H9 (cell line): ENCODE measurements at places on chromosomes 3 and 15. TPM values are rescaled to one million over a fixed set of nuclear protein-coding genes. Genes with fewer than 3 reads are reported as not detected.

DNA sequence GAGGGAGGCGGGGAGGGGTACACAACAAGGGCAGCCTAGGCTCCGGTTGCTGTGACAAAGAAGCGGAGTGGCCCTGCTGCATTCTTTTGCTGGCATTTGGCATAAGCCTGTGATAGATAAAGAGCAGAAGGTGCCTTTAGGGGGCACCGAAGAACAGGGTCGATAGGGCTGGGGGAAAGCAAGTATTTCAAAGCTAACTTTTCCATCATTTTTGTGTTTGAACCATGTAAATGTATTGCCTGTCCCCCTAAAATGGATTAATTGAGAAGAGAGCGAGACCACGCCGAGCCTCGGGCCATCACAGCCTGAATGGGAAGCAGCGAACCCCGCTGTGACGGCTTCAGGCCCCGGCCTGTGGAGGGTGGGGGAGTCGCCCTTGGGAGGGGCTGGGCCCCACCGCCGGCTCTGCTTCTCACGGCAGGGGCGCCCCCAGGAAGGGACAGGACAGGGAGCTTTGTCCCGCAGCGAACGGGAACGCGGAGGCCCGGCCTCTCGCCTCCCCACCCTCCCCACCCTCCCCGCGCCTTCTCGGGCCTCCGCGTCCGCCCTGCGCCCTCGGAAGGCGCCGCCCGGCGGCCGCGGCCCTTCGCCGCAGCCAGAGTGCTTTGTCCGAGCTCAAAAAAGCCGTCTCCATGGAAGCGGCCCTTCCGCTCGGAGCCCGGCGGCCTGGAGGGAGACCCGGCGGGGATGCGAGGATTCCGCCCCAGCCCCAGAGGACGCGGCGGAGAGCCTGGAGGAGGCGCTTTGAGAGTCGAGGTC, 32.4 kb upstream of the ALDH1L1 start:
- H3K4me1 ChIP-seq, result no peaks in the 10 kb centered on the region; the same call in 1 of the 2 replicates
- DNase-seq, result peak; percentile 76
- peaks cover 3% of the 10 kb centered on the region; the same call in 2 of the 3 replicates for H3K36me3 ChIP-seq
- H3K27ac ChIP-seq, result no peak overlapping the region
- peak overlapping the region; percentile 67 for H3K4me3 ChIP-seq
- no peaks in the 10 kb centered on the region; the same call in 1 of the 2 replicates for H3K27me3 ChIP-seq

DNA sequence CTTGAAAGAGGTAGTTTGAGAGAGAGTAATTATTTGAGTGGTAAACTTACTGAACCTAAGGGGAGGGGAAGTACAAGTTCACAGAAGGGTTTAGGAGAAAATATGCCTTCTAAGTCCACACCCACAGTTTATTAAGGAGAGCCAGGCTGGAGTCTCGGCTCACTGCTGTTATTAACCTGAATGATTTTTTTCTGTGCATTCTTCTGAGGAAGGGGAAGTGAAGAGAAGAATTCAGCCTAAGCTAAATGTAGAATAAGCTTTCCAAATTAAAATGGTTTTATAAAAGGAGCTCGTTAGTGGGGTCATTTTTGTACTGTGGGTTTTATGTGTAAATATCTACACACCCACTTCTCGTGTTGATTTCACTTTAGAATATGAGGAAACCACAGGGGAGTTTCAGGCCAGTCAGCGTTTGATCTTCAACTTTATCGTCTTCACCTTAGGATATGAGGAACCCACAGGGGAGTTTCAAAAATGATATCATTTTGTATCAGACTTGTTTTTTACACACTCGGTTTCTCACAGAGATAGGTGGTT, 1.5 kb downstream of the WHAMM start:
- H3K4me1 ChIP-seq, result no peaks in the 10 kb centered on the region
- H3K27ac ChIP-seq, result no peak overlapping the region
- peaks cover 5% of the 10 kb centered on the region; the same call in 1 of the 2 replicates for H3K36me3 ChIP-seq
- H3K4me3 ChIP-seq, result peak overlapping the region; percentile 81
- DNase-seq, result no peak
- no peaks in the 10 kb centered on the region for H3K27me3 ChIP-seq

DNA sequence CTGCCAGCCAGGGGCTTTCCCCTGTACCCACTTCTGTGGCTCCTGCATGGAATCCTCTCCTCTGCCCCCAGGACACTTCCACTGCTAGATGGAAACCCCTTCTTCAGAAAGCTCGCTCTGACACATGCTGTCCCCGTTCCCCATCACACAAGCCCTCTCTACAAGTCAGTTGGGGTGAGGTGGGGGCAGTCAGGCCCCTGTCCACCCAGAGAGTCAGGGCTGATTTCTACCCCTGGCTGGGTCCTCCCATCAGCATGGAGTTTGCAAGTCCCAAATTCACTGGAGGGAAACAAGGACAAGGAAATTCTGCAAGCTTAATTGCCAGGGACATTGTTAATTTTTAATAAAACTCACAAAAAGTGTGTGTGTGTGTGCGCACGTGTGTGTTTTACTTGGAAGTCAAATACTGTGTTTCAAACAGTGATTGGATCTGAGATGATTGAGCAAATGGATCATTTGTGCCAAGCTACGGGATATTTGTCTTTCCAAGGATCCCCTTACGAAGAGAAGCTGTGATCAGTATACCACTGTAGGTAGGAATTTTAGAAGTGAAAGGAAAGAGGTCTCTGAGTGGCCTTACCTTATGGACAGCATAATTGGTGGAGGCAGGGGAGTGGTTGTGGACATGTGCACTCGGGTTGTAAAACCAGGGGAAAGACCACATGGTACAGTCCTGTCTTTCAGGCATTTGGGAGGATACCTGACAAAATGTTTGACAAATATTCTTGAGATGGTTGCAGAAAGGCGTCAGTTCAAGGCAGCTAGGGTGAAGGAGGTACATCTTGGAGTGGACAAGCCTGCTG, 1.5 kb upstream of the AMOTL2 start:
- peaks cover 13% of the 10 kb centered on the region for H3K36me3 ChIP-seq
- peak overlapping the region; percentile 87 for H3K4me3 ChIP-seq
- H3K4me1 ChIP-seq, result peaks cover 6% of the 10 kb centered on the region; the same call in 1 of the 2 replicates

- no peak overlapping the region for H3K4me3 ChIP-seq
- peaks cover 3% of the 10 kb centered on the region; the same call in 1 of the 2 replicates for H3K4me1 ChIP-seq
- peaks cover 61% of the 10 kb centered on the region for H3K36me3 ChIP-seq
These were observed 5.5 kb downstream of the TATDN2 start for GRCh38 chr3:10253731-10254130.

- H3K4me3 ChIP-seq, result no peak overlapping the region
- DNase-seq, result no peak
- no peaks in the 10 kb centered on the region for H3K4me1 ChIP-seq
- H3K27ac ChIP-seq, result no peak overlapping the region
- no peaks in the 10 kb centered on the region for H3K27me3 ChIP-seq
These were observed 57.7 kb downstream of the PIK3R4 start for GRCh38 chr3:130688697-130689470.

TUBGCP5 gene
- 14.7 and 15.3 TPM in 2 replicates for total RNA-seq

OGG1 gene
- total RNA-seq, result 43.4 and 44.1 TPM in 2 replicates

TMEM158 gene
- total RNA-seq, result 29.1 and 30.3 TPM in 2 replicates

TTC23 gene
- total RNA-seq, result 12.2 and 14.3 TPM in 2 replicates

ANKRD63 gene
- total RNA-seq, result 0.26 and 0.46 TPM in 2 replicates

GOLGA8R gene
- total RNA-seq, result 0.20 and 0.26 TPM in 2 replicates
